Activated naive CD8-positive, alpha-beta T cell treated with anti-CD3 and anti-CD28 coated beads, Interleukin-2, amount 10 ng/mL, durations not matched to agents 7 days and 5 days (primary cell): ENCODE measurements at places on chromosomes 3 and 15. TPM values are rescaled to one million over a fixed set of nuclear protein-coding genes. Genes with fewer than 3 reads are reported as not detected.
A peak's percentile ranks its signal among the peaks of the same experiment; 100 is the strongest.

GRCh38 chr15:32763295-32763694 is 45.5 kb downstream of the GREM1 start:
- no peak for DNase-seq
- H3K27me3 ChIP-seq = peaks cover 13% of the 10 kb centered on the region
- H3K4me3 ChIP-seq = no peak overlapping the region
- no peaks in the 10 kb centered on the region for H3K4me1 ChIP-seq
- no peaks in the 10 kb centered on the region for H3K36me3 ChIP-seq

- no peak for DNase-seq
- H3K36me3 ChIP-seq = no peaks in the 10 kb centered on the region
- H3K27me3 ChIP-seq = no peaks in the 10 kb centered on the region
- H3K4me3 ChIP-seq = peak overlapping the region; percentile 99
- H3K27ac ChIP-seq = peak overlapping the region; percentile 99
- peaks cover 36% of the 10 kb centered on the region for H3K4me1 ChIP-seq
Measured at GRCh38 chr15:90930861-90931574, 1.3 kb downstream of the HDDC3 start.

DNA sequence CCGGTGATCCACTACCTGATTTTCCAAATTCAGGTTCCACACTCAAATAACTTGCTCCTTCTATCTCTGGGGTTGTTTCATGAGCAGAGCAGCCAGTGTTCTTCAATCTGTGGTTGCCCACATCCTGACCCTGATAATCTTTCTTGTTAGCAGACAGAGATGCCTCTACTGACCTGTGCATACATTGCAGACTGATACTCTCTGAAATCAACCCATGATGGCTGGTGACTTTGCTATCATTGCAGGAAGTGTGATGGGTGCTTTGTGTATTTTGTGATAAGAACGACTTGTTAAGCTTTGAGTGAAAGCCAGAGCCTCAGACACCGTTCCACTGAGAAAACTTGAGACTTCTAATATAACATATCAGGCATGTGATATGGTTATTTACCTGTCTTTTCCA is 39.9 kb downstream of the GATM start:
- peaks cover 18% of the 10 kb centered on the region for H3K27me3 ChIP-seq
- no peaks in the 10 kb centered on the region for H3K36me3 ChIP-seq
- DNase-seq = no peak
- H3K4me1 ChIP-seq = peaks cover 11% of the 10 kb centered on the region
- H3K4me3 ChIP-seq = peak overlapping the region; percentile 17

GRCh38 chr3:28050885-28051284 is 190.5 kb upstream of the CMC1 start:
- H3K4me3 ChIP-seq = no peak overlapping the region
- no peaks in the 10 kb centered on the region for H3K36me3 ChIP-seq
- DNase-seq = no peak
- H3K27me3 ChIP-seq = no peaks in the 10 kb centered on the region
- H3K4me1 ChIP-seq = peaks cover 4% of the 10 kb centered on the region

GRCh38 chr3:169836942-169837275 is 24.2 kb upstream of the LRRC34 start:
- no peaks in the 10 kb centered on the region for H3K4me1 ChIP-seq
- H3K27ac ChIP-seq = no peak overlapping the region
- peaks cover 16% of the 10 kb centered on the region for H3K27me3 ChIP-seq

DNA sequence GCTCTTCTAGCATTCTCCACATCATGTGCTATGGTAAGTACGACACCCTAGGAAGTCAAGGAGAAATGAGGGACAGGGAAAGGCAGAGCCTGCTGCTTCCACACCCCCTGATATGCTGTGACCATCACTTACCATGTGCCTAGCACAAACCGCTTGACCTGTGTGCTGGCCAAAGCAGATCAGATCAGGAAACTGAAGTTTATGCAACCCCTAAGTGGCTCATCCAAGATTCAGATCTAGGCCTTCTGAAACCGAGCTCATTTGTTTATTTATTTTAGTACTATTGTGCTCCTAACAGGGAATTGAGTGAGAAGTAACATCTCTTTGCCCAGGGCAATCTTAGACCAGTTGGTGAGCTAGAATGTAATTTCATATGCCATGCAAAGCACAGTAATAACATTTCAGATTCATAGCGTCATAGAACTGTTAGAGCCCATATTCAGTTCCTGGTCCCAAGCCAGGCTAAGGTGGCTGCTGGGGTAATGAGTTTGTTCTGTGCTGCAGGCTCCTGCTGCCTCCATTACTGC is at the start of gene RTP2:
Gene RTP2, minus strand, starts transcription at position 51 of the 527 bp plus-strand sequence. CDS start 429 bp downstream, outside the sequence.
- no peaks in the 10 kb centered on the region for H3K4me1 ChIP-seq
- H3K27ac ChIP-seq = no peak within 1 kb of the TSS
- no peaks in the 10 kb centered on the region for H3K36me3 ChIP-seq

Gene USP13
- total RNA-seq = 7.1 TPM

Gene TRIM42
- not detected for total RNA-seq

Gene UBA7
- total RNA-seq = 310 TPM
